A673 (cell line): ENCODE measurements at places on chromosomes 3 and 15. TPM values are rescaled to one million over a fixed set of nuclear protein-coding genes. Genes with fewer than 3 reads are reported as not detected.
A peak's percentile ranks its signal among the peaks of the same experiment; 100 is the strongest.

DNA sequence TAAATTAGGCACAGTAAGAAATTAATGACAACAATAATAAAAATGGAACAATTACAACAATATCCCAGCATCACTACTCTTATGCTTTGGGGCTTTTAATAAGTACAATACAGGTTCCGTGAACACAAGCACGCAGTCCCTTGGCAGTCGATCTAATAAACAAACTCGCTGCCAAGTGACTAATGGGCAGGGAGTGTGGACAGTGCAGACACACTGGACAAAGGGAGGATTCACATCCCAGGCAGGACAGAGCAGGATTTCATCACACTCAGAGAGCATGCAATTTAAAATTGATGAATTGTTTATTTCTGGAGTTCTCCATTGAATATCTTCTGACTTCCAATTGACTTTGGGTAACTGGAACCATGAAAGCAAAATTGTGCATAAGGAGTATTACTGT lies 524.1 kb upstream of the CFAP20DC start:
- H3K27ac ChIP-seq, result no peak overlapping the region
- H3K36me3 ChIP-seq, result no peaks in the 10 kb centered on the region
- DNase-seq, result no peak
- H3K4me3 ChIP-seq, result no peak overlapping the region
- no peaks in the 10 kb centered on the region for H3K4me1 ChIP-seq
- H3K27me3 ChIP-seq, result no peaks in the 10 kb centered on the region

DNA sequence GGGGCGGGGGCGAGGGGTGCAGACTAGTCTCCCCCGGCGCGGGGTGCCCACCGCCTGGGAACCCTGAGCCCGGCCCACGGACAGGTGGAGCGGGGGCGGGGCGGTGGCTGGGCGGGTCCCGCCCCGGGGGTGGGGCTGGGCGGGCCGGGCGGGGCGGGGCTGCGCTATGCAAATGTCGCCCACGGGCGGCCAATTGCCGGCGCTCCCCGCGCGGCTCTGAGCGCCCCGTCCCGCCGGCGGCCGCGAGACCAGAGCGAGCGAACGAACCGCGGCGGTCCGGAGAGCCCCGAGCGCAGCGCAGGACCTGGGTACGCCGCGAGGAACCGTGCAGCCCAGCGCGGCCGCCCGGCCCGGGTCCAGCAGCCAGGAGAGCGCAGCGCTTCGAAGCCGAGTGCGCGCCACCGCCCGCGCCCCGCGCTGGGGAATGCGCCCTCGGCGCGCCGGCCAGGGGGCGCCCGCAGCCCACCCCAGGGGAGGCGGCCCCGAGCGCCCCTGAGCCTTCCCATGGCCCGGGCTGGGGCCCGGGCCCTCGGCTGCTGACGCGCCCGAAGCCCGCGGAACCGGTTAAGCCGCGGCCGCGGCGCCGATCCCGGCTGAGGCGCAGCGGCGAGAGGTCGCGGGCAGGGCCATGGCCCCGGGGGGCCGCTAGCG lies at the start of gene SEMA3F:
Gene SEMA3F, plus strand, starts transcription at position 485 of the 651 bp plus-strand sequence. CDS start 4,299 bp downstream, outside the sequence.
- H3K27me3 ChIP-seq, result no peaks in the 10 kb centered on the region
- H3K36me3 ChIP-seq, result no peaks in the 10 kb centered on the region
- peak within 1 kb of the TSS; percentile 50 for H3K4me3 ChIP-seq
- no peak within 1 kb of the TSS for H3K27ac ChIP-seq
- peak; percentile 55 for DNase-seq
- H3K4me1 ChIP-seq, result no peaks in the 10 kb centered on the region

DNA sequence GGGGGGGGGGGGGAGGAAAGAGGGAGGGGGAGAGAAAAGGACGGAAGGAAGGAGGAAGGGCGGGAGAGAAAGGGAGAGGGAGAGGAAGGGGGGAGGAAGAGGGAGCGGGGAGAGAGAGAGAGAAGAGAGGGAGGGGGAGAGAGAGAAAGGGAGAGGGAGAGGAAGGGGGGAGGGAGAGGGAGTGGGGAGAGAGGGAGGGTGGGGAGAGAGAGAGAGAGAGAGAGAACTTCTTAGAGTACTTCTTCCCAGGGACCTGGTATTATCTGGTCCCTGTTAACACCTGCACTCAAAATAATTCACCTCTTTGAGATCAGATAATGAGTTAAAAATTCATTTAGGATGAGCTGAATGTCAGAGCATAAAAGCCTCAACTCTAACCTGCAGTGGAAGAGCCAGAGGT lies 1.1 kb downstream of the SEC13 start:
- no peaks in the 10 kb centered on the region for H3K4me1 ChIP-seq
- H3K27me3 ChIP-seq, result peaks cover 1% of the 10 kb centered on the region

DNA sequence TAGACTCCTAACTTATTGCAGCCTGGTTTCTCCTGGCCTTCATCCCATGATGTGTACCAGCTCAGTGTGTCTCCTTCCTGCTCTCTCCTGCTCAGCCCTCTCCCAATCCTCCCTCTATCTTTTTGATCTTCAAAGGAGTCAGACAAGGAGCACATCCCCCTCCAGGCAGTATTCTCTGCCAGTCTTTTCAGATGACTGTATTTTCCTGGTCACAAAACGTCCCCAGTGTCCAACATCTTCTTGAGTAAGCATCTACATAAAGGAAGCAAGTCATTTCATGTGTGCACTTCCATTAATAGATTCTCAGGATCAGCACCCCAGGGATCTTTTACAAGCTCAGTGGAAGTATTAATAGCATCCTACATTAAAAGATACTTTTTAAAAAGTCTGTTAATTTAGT lies 148.9 kb upstream of the THBS1 start:
- peaks cover 47% of the 10 kb centered on the region for H3K27me3 ChIP-seq
- H3K4me3 ChIP-seq, result no peak overlapping the region
- no peak overlapping the region for H3K27ac ChIP-seq
- H3K4me1 ChIP-seq, result no peaks in the 10 kb centered on the region
- H3K36me3 ChIP-seq, result no peaks in the 10 kb centered on the region

The CNTN3 gene
- 1.7 and 2.6 TPM in 2 replicates for total RNA-seq
